ENCODE measurements at places on chromosomes 3 and 15.

- DNase-seq, result no peak
Observed at GRCh38 chr15:90886291-90886614, 1.9 kb downstream of the FES start.

DNA sequence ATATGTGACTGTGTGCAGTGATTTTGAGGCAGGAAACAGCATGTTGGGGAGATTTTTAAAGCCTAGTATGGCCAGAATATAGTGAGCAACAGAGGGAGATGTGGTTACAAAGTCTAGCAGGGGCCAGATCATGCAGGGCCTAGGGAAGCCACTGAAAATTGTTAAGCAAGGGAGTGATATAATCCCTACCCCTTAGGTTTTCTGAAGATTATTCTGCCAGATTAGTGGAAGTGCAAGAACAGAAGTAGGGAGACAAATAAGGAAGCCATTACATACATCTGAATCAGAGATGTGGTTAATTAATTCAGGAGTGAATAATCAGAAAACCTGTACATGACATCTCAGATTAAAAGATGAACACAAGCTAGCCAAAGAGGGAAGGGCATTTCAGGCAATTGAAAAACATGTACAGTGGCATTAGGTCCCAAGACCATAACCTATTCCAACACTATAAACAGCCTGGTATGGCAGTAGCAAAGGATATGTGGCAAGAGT is 54.8 kb downstream of the MSL2 start:
- DNase-seq, result no peak

- no peak for DNase-seq
Observed at GRCh38 chr15:32124726-32125125, 94.4 kb downstream of the CHRNA7 start.

- no peak for DNase-seq
Observed at GRCh38 chr15:40990080-40990479, 36.8 kb downstream of the CHAC1 start.

GRCh38 chr3:38636881-38637280 is 12.6 kb downstream of the SCN5A start:
- no peak for DNase-seq

GRCh38 chr3:197953881-197954280 is 3.9 kb downstream of the RPL35A start:
- DNase-seq, result no peak
